Stimulated activated CD8-positive, alpha-beta memory T cell treated with anti-CD3 and anti-CD28 coated beads, Interleukin-2, amount 100 ng/mL, for 48 hours (primary cell): ENCODE measurements at places on chromosomes 2 and 18.

GRCh38 chr2:19111354-19111753 lies 247.1 kb downstream of the OSR1 start:
- no peak for DNase-seq

- DNase-seq = no peak
Measured at GRCh38 chr2:208373460-208374089, 33.0 kb upstream of the PTH2R start.

DNA sequence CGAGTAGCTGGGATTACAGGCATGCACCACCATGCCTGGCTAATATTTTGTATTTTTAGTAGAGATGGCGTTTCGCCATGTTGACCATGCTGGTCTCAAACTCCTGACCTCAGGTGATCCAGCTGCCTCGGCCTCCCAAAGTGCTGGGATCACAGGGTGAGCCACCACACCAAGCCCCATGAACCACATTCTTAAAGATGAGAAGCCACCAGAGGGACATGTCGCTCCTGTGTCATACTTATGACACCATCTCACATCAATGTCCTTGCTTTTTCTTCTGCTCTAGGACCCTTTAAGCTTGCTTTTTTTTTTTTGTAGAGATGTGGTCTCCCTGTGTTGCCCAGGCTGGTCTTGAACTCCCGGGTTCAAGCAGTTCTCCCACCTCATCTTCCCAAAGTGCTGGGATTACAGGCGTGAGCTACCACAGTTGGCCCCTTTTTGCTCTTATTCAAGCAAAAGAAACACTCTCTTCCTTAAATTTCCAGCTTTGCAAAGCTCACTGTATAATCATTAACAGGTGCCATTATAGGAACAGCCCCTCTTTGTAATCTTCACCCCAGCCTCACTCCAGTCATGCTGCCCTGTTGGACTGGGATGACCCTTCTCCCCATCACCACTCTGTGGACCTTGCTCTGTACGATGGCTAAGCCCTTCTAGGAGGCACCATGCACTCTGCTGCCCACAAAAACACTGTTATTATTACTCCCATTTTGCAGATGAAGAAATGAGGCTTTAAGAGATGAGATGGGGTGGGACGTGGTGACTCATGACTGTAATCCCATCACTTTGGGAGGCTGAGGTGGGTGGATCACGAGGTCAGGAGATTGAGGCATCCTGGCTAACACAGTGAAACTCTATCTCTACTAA lies 10.8 kb upstream of the KCNG3 start:
- no peak for DNase-seq

DNA sequence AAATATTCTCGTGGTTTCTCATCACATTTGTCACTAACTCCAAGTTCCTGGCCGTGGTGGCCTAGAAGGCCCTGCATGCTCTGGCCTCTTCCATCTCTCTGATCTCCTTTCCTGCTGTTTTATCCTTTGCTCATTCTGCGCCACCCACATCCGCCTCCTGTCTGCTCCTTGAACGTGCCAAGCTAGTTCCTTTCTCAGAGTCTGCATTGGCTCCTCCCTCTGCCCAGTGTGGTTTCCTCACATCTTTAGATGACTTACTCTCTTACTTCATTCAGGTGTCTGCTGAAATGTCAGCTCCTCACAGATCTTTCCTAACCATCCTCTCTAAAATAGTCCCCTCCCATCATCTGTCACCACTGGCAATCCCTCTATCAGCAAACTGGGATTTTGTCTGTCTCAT lies 158.6 kb upstream of the RBMS1 start:
- peak; percentile 32 for DNase-seq

- no peak for DNase-seq
Measured at GRCh38 chr18:48136827-48137373, 206.4 kb upstream of the SMAD2 start.

DNA sequence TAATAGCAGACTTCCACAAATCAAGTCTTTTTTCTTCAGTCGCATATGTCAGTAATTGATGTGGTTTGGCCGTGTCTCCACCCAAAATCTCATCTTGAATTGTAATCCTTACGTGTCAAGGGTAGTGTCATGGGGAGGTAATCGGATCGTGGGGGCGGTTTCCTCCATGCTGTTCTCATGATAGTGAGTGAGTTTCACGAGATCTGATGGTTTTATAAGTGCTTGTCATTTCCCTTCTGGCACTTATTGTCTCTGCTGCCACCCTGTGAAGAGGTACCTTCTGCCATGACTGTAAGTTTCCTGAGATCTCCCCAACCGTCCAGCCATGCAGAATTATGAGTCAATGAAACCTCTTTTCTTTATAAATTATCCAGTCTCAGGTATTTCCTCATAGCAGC lies 478.8 kb downstream of the PTPRM start:
- no peak for DNase-seq

DNA sequence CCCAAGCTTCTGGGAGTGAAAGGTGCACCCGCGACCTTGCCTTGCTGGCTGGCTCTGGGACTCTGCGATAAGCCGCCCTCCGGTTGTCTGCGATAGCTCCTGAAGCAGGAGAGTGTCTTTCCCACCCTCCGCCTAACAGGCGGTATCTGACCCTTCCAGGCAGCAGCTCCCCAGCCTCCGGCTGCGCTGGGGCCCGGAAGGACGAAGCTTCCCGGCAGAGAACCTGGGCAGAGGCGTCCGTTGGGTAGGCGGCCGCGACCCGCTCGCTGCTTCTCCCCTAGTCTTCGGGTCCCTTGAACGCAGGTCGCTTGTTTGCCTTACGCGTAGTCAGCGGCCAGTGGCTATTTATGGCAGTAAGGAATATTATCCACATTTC lies 446 bp upstream of the RHBDD1 start:
- DNase-seq = no peak

GRCh38 chr2:69848186-69848790 lies 18.8 kb downstream of the GMCL1 start:
- DNase-seq = no peak

DNA sequence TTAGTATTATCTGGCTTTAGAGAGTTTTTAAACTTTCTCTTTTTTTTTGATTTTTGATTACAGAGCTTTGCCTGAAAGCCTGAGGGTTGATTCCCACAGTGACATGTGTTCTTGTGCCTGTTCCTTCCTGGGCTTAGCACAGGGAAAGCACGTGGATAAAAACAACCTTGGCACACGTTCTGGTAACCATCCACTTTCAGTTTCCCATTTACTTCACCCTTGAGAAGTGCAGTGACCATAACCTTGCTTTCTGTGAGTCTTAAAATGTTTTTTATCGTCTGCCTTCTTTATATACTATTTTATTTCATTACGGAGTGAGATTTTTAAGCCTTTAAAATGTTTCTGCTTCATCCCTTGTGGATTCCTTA lies 11.5 kb downstream of the CD226 start:
- no peak for DNase-seq

DNA sequence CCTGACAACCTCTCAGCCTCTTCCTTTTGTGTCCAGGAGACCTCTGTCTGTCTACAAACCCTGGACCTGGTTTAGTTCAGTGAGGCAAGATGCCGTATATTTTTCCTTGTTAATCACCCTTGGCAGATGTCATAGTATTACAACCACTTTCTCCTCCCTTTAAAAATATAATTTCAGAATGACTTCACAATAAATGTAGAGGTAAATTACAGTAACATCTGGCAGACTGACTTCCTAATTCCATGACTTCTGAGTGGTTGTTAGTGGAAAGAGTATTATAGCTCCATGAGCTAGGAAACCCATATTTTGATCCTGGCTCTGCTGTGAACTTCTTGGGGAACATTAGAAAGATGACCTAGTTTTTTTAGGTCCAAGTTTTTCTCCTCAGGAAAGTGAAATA lies 39.5 kb downstream of the SPATS2L start:
- DNase-seq = no peak

DNA sequence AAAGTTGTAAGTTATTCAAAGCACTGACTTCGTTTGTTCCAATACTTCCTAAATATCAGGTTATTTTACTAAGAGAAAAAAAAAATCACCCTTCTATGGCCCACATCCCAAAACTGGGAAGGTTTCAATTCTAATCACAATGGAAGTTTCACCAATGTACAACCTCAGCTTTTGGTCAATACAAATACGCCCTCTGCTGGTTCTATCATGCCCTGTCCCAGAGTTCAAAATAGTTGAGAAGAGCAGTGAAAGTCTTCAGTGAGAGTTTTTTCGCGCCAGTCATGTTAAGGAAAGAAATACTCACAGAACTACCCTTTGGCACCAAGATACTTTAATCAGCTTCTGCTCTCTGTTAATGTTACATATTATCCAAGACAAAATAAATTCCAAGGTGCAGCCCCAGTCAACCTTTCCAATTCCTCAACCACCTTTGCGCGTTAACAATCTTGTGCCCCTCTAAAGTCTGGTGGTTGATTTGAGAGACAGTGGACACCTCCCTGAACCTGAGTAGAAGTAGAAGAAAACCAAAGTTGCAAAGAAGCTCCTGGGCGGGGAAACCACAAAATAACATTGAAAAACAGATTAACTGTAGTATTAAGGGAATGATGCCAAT lies 59.9 kb downstream of the SUMO1 start:
- DNase-seq = no peak

DNA sequence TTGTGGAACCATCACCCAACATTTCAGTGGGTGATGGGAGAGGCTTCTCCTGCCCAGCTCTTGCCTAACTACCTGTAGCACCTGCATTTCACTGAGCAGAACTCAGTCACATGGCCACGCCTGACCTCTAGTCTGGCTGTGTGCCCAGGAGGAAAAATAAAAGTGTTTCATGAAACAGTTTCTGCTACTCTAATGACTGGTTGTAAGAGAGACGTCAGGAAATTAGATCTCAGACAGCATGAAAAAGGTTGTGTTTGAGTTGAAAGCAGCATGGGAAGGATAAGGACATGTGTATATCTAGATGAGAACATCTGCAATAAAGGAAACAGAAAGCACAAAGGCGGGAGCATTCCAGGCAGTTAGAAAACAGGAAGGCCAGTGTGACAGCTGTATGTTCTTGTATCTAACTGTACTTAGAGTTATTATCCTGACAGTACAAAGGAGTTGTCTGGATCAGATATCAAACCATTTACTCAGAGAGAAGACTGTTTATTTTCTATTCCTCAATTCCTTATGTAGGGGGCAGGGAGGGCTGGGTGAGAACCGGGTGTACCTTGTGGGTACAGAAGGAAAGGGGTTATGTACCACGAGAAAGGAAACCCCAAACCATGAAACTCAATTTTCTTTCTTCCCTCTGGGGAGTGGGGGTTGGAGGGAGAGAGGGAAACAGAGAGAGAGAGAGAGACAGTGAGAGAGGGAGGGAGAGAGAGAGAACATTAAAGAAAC lies 307.4 kb upstream of the VWC2L start:
- no peak for DNase-seq

DNA sequence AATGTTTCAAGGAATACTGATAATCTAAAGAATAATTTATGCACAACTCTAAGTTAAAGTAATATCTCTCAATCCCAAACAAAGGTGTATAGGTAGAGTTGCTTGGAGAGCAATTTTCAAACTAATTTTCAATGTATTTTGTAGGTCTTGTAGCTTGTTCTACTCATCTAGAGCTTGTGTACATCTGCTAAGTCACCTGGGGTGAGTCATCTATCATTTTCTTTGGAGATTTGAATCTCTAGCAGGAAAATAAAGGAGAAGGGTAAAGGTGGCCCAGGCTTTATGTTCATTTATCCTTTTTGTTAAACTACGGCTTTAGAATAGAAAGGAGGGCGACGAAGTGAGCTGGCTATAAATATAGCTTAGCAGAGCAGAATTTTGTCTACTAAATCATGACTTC lies 76.8 kb upstream of the THUMPD2 start:
- DNase-seq = no peak

GRCh38 chr18:45519411-45520280 lies 95.6 kb upstream of the SLC14A2 start:
- no peak for DNase-seq
